ENCODE measurements at places on chromosomes 6 and 20. TPM values are rescaled to one million over a fixed set of nuclear protein-coding genes. Genes with fewer than 3 reads are reported as not detected.

GRCh38 chr6:15474196-15474595 is 188.6 kb downstream of the DTNBP1 start:
- no peaks in the 10 kb centered on the region for H3K36me3 ChIP-seq
- H3K27ac ChIP-seq, result no peak overlapping the region
- no peak for DNase-seq
- H3K27me3 ChIP-seq, result no peaks in the 10 kb centered on the region

DNA sequence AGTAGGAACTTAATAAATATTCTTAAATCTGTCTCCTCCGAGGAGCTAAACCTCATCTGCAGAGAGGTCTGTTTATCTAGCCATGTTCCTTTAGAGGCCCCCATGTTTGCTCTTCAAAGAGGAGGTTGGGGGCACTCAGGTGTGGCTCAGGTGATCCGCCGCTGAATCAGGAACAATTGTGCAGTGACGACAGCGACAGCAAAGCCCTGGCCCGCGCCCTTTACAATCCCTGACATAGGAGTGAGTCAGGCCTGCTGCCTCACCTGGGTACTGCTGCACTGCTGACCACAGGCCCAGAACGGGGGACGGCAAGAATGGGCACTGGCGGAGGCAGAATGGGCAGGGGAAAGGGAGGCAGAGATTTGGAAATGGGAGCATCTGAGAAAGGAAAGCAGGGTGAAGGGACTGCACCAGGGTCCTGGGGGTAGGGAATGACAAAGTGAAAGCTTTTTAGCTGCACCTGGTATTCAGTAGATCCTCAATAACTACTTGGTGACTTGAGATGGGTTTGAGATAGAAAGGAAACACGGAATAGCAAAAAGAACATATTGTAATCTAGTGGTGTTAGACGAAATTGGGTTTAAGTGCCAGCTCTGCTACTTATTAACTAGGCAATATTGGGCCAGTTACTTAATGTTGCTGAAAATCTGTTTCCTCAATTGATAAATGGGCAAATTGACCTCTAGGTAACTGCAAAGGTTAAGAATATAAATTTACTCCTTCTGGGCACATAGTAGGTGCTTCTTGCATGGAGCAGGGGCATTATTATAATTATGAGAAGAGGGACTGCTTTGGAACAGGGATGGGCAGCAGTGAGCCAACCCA is 5.4 kb upstream of the IER3 start:
- H3K4me1 ChIP-seq, result peaks cover 43% of the 10 kb centered on the region
- no peak overlapping the region for H3K4me3 ChIP-seq
- no peaks in the 10 kb centered on the region for H3K27me3 ChIP-seq
- no peaks in the 10 kb centered on the region for H3K36me3 ChIP-seq
- peak overlapping the region; percentile 82 for H3K27ac ChIP-seq

GRCh38 chr20:17357238-17357637 is 130.4 kb downstream of the PCSK2 start:
- H3K4me3 ChIP-seq, result no peak overlapping the region
- H3K4me1 ChIP-seq, result no peaks in the 10 kb centered on the region
- no peaks in the 10 kb centered on the region for H3K27me3 ChIP-seq
- H3K27ac ChIP-seq, result no peak overlapping the region
- no peaks in the 10 kb centered on the region for H3K36me3 ChIP-seq

Gene CCN5
- 3.3 TPM for total RNA-seq

GRCh38 chr6:47733879-47734558 is 35.6 kb downstream of the ADGRF4 start:
- H3K27me3 ChIP-seq, result no peaks in the 10 kb centered on the region
- H3K36me3 ChIP-seq, result no peaks in the 10 kb centered on the region
- no peak overlapping the region for H3K4me3 ChIP-seq

Gene PXDC1
- 8.5 TPM for total RNA-seq

Gene CUL7
- total RNA-seq, result 14.9 TPM

Gene FAM209B
- 0.28 TPM for total RNA-seq

DNA sequence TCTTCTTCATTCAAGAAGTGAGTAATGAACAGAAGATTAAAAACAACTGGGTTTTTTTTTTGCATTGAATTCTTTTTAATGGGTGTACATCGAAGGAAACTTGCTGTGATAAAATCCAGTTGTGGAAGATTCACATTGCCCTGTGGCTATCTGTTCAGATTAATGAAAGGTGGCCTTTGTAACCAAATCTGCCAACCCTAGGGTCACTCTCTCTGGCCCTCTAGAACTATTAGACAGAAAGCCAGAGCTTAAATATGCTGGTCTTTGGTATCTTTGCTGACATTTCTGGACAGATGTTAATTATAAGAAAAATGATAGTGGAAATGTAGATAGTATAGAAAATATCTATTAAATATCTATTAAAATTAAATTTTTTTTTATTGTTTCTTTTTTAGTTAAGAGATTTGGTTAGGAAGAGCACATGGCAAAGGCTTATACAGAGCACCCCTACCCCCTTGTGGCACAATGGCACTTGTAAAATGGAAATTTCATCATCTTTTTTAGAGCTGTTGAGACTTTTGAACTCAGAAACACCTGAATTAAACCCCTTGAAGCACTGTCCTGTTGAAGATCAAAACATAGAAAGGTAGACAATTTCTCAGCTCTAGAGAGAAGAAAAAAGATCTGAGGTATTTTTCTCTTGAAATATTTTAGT is 572.5 kb downstream of the PKHD1 start:
- no peaks in the 10 kb centered on the region for H3K4me1 ChIP-seq
- H3K27me3 ChIP-seq, result no peaks in the 10 kb centered on the region
- no peak overlapping the region for H3K27ac ChIP-seq
- no peaks in the 10 kb centered on the region for H3K36me3 ChIP-seq

DNA sequence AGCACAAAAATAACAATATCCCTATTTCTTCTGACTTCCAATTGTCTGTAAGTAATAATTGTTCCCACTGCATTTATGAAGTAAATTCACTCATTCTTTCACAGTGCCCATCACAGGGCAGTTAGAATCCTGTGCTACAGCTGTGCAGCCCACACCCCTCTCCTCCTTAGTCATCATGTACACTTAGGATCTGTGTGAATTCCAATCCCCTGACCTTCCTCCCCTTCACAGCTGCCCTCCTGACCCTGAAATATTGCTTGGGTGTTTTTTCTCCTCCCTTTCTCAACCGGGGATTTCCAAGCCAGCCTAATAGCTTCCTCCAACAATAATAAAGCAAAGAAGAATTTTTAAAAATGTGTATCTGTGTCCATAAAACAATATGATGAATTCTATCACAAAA is 91.5 kb upstream of the BEND6 start:
- DNase-seq, result no peak
- no peaks in the 10 kb centered on the region for H3K36me3 ChIP-seq
- no peaks in the 10 kb centered on the region for H3K4me1 ChIP-seq
- no peak overlapping the region for H3K27ac ChIP-seq
- H3K27me3 ChIP-seq, result no peaks in the 10 kb centered on the region

- H3K4me3 ChIP-seq, result no peak overlapping the region
- no peak overlapping the region for H3K27ac ChIP-seq
- no peaks in the 10 kb centered on the region for H3K36me3 ChIP-seq
- H3K4me1 ChIP-seq, result no peaks in the 10 kb centered on the region
- DNase-seq, result no peak
These were observed 16.4 kb downstream of the SRC start for GRCh38 chr20:37362231-37362792.

DNA sequence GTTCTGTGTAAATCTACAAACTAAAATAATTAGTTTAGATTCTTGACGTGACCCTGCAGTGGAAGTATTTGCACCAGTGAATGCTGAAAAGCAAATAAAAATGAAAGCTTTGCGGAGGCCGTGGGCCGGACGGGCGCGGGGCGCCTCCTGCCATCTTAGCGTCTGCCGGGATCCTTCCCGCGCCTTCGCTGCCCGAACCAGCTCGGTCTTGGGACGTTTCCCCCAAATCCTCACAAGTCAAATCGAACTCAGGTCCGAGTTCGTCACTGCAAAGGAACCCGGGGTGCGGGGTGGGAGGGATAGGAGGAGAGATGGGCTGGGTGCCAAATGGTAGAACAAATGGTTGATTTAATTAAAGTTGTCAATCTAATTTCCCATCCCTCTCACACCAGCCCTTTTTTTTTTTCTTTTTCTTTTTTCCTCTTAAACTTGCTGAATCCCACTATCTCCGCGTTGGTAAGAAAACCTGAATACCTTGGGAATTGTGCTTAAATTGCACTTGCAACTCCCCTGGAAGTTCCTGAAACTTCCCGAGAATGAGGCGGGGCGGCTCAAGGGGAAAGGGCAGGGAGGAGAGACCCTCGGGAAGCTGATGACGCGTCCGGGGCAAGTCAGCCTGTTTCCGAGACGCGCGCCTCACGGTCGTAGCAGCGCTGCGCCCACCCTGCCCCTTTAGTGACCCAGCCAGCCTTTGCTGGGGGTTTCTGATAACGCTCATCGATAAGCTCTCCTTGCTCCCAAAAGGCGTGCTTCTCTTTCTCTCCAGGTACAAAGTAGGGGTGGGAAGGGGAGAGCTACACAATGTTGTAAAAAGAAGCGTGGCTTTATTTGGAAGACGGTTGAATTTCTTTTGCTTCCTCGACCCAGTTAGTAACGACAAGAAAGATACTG is 1.8 kb downstream of the GJA1 start:
- no peaks in the 10 kb centered on the region for H3K27me3 ChIP-seq
- H3K4me1 ChIP-seq, result no peaks in the 10 kb centered on the region
- H3K27ac ChIP-seq, result peak overlapping the region; percentile 0
- peak; percentile 9 for DNase-seq
- peak overlapping the region; percentile 38 for H3K4me3 ChIP-seq
- no peaks in the 10 kb centered on the region for H3K36me3 ChIP-seq

Gene ID4
- total RNA-seq, result 11.8 TPM

DNA sequence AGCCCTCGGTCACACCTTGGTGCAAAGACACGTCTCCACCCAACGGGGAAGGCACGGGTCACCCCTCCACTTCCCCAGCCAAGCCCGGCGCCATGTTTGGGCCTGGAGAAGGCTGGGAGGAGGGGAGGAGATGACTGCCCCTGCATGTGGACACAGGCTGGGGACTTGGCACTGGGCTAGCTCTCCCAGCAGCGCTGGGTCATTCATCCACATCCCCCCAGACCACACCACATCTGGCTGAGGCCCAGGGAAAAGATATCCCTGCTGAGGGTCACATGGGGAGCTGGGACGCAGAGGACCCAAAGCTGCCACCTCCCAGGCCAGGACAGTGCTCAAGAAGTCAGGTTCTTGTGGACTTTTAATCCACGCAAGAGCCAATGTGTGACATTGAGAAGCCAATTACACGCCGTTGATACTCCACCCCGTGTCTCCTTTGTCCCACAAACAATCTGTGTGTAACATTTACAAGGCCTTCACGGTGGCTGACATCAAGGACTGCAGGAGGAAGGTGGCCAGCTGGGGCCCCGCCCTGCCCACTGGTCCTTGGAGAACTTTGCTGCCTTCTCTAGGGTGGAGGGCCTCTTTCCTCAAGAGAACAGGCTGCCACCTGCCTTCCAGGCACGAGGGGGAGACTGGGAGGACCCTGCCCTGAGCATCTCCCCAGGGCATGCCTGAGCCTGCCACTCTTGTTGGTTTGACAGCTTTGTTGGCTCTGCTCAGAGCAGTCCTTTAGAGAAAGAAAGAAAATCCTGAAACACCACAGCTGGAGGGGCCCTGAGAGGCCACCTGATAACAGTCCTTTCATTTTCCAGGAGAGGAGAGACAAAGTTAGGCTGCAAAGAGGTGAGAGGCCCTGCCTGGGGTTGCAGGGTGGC is 5.3 kb upstream of the IP6K3 start:
- no peak for DNase-seq
- no peaks in the 10 kb centered on the region for H3K36me3 ChIP-seq
- H3K27ac ChIP-seq, result no peak overlapping the region
- H3K4me3 ChIP-seq, result no peak overlapping the region
- H3K27me3 ChIP-seq, result no peaks in the 10 kb centered on the region

- no peak overlapping the region for H3K27ac ChIP-seq
- H3K27me3 ChIP-seq, result no peaks in the 10 kb centered on the region
- no peaks in the 10 kb centered on the region for H3K4me1 ChIP-seq
- no peak for DNase-seq
These were observed 277.0 kb downstream of the PREX1 start for GRCh38 chr20:48550814-48551213.

Gene PRDM1
- total RNA-seq, result 0.63 TPM

- H3K27ac ChIP-seq, result no peak overlapping the region
- H3K4me3 ChIP-seq, result no peak overlapping the region
- no peaks in the 10 kb centered on the region for H3K36me3 ChIP-seq
- H3K27me3 ChIP-seq, result no peaks in the 10 kb centered on the region
- H3K4me1 ChIP-seq, result peaks cover 2% of the 10 kb centered on the region
- DNase-seq, result no peak
These were observed 132.6 kb upstream of the RIN2 start for GRCh38 chr20:19625426-19625825.

DNA sequence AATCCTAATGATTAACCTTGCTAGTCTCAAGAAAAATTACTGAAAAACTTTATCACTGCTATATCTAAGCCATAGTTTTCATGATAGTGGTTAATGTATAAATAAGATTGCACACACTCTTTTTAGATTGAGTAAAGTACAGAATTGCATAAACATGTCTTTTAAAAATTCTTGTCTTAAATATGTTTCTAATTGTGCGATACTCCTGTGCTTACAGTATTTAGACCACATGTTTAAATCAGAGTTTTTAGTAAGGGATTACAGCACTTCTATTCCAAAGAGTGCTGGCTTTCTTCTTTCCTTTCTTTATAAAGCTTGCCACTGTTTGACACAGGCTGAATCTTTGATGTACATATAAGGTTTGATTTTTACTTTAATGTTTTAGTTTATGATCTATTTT is 36.8 kb upstream of the RGS17 start:
- H3K27me3 ChIP-seq, result no peaks in the 10 kb centered on the region
- H3K36me3 ChIP-seq, result no peaks in the 10 kb centered on the region
- H3K4me1 ChIP-seq, result no peaks in the 10 kb centered on the region
- no peak overlapping the region for H3K27ac ChIP-seq

Gene PLA2G7
- total RNA-seq, result not detected

GRCh38 chr6:5695260-5696245 is 311.2 kb downstream of the NRN1 start:
- no peak overlapping the region for H3K27ac ChIP-seq
- no peaks in the 10 kb centered on the region for H3K4me1 ChIP-seq
- DNase-seq, result no peak

Gene ZNF831
- total RNA-seq, result 0.16 TPM

Gene SLC22A16
- total RNA-seq, result 0.22 TPM

Gene C2
- 6.3 TPM for total RNA-seq

- H3K4me3 ChIP-seq, result no peak overlapping the region
- no peak overlapping the region for H3K27ac ChIP-seq
- H3K36me3 ChIP-seq, result no peaks in the 10 kb centered on the region
- H3K27me3 ChIP-seq, result no peaks in the 10 kb centered on the region
These were observed 15.5 kb downstream of the EBF4 start for GRCh38 chr20:2708073-2708415.

Gene WFDC12
- total RNA-seq, result not detected

Gene DOK5
- total RNA-seq, result 1.2 TPM

- no peaks in the 10 kb centered on the region for H3K36me3 ChIP-seq
- H3K27me3 ChIP-seq, result no peaks in the 10 kb centered on the region
- H3K4me1 ChIP-seq, result no peaks in the 10 kb centered on the region
- DNase-seq, result no peak
These were observed 101.4 kb upstream of the NHSL1 start for GRCh38 chr6:138600726-138601125.

Gene GDAP1L1
- 0.35 TPM for total RNA-seq

Gene SMLR1
- 0.15 TPM for total RNA-seq

Data from pancreas (tissue), 10 donors.